Activated CD4-positive, alpha-beta T cell treated with anti-CD3 and anti-CD28 coated beads, Interleukin-2, amount 50 U/mL, for 1 hour (primary cell): ENCODE measurements at places on chromosomes 1 and 21.

GRCh38 chr1:245874942-245875580, 632.0 kb downstream of the SMYD3 start:
- DNase-seq: no peak

DNA sequence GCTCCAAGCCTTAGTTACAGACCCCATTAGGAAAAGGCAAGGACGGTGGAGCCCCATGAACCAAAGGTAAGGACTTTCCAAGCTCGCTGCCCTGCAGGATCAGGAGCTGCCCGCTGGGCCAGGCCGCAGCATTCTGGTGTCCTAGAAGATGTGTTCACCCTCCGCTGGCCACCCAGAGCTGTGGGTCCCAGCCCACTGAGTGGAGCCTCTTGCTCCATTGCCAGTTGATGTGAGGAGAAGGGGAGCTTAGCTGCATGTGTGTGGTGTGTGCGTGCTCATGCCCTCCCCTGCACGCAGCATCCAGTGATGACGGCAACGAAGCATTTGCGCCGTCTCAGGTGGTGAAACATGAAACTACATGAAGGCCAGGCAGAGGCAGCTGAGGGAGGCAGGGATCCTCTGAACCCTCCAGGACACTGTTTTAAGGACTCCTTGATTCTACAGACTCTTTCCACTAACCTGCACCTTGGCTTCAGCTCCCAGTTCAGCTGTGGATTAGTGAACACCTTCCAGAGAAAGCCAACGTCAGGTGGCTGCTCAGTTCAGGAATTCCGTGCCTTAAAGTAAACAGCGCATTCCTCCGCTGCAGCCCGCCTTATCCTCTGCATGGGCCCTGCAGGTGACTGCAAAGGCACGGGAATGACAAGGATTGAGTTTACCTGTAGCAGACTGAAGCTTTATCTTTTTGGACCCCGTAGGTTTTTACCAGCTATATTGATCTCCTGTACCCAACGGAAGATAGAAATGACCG, 48.7 kb downstream of the SMYD2 start:
- DNase-seq: no peak

DNA sequence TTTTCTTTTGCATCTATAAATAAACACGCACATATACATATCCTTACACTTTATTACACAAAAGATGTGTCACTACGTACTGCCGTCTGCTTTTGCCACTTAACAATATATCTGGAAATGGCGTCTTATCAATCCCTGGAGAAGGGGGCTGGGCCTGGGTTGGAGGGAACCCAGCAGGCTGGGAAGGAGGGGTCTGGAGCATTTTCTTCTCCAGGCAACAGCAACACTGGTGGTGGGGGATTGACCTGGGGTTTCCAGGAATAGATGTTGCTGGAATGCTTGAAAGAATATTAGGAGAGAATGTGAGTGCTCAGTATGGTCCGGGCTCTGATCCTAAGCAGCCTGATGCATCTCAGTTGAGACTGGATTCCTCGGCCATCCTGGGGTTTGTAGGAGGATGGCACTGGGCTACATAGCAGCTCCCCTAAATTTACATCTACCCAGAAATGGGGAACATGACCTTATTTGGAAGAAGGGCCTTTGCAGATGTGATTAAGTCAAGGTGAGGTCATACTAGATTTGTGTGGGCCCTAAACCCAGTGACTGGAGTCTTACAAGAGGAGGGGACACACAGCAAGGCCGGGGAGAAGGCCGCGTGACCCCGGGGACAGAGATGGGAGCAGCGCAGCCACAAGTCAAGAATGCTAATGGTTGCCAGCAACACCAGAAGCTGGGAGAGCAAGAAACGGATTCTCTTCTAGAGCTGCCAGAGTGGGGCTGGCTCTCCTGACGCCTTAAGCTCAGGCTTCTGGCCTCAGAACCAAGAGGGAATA, 98.6 kb downstream of the SIK1 start:
- DNase-seq: no peak

GRCh38 chr1:115755456-115756370, 12.8 kb downstream of the CASQ2 start:
- no peak for DNase-seq

DNA sequence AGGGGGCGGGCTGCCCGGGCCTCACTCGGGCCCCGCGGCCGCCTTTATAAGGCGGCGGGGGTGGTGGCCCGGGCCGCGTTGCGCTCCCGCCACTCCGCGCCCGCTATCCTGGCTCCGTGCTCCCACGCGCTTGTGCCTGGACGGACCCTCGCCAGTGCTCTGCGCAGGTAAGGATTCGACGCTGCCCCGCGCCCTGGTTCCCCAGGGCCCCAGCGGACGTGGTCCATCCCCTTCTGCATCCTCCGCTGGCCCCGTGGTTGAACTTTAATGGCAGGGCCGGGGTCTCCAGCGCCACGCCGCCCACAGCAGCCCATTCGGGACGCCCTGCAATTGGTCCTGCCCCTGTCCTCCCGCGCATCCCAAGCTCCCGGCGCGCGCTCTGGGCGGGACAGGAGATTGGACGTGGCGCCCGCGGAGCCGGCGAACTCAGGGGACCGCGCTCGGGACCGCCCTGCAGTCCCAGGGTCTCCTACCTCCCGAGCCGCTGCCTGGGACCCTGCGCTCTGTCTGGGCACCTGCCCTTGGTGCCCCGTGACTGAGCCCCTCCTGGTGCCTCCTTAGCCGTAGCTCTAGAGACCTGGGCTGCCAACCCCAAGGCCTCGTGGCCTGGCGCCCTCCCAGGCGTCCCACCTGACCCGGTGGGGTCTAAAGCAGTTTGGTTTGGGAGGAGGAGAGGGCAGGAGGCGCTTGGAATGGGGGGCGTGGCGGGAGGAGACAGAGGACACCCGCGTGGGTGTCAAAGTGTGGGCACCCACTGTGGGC, at the start of gene ALPL:
ALPL (plus strand) TSS at position 73 of the 762 bp plus-strand sequence. CDS start 44,659 bp downstream, outside the sequence.
- DNase-seq: no peak

DNA sequence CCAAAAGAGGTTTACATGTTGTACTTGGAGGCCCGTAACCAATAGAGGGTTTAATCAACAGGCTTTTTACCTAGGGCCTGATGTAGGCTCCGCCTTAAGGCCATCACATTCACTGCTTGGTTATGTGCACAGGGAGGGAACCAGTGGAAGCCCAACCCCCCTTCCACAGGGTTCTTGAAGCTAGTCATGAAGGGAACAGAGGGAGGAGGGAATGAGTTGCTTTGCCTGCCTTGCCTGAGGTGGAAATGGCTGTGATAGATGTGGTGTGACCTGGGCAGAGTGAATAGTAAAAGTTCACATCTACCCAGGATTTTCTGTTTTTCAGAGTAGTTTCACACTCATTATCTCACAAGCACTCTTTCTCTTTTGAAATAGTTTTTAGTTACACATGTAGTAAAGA, 215.1 kb downstream of the ST6GALNAC3 start:
- DNase-seq: no peak

DNA sequence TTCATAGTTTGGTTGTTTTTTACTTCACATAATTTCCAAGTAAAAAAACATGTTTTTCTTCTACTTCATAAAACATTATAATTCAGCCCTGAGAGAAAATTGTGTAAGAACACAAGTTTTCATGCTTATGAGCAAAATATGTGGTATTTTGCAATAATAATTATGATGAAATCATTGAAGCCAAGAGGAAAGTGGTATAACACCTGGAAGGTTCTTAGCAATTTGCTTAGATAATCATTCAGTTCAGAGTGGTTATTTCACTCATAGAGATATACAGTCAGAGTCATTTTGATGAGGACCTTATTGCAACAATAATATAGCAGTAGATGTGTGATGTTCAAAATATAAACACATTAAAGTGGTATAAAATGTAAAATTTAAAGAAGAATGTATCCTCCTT, 94.5 kb downstream of the PLPPR4 start:
- no peak for DNase-seq

DNA sequence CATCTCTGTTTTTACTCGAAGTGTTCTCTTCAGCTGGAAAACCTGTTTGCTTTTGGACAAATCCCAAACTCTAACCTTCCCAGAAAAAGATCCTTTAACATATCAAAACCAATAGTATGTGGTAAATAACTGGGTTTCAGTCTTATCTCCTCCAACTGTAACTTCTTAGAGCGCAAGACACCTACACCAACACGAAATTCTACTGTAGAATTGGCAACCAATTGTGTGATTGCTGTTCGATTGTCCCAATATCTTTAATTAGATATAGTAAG, 5.8 kb upstream of the MPZL1 start:
- no peak for DNase-seq

- no peak for DNase-seq
Measured at GRCh38 chr1:183126000-183126366, 60.1 kb upstream of the LAMC2 start.

DNA sequence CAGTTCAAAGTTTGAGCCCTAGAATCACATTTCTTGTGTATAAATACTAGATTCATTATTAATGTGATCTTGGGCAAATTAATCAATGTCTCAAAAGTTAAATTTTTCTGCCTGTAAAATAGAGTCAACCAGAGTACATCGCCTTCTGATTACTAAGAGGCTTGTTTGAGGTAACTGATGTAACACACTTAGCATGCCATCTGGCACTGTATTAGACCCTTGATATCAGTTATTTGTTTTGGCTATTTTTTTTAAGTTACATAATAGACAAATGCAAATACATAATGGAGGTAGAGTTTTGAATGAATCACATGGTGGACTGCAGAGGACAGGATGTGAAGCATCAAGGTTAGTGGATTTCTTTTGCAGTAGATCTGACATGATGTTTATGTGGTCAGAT, 298.4 kb downstream of the ADGRL2 start:
- no peak for DNase-seq

DNA sequence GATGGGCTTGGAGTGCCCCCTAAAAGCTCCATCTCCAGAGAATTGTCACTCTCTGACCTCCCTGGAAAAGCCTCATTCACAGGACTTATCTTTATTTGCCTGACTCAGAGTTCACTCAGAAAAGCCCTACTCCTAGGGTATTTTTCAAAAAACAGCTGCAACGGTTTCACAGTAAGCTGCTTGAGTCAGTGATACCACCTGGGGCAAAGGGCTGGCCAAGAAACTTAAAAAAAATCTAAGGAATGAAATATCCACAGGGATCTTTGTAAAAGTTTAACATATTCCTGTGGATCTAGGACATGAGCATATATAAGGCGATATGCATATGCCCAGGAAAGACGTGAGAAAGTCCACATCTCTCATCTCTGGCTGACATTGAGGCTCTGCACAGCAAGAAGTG, 33.8 kb upstream of the TSPAN2 start:
- DNase-seq: no peak

GRCh38 chr1:224541901-224542630, 74.1 kb upstream of the CNIH3 start:
- DNase-seq: no peak

DNA sequence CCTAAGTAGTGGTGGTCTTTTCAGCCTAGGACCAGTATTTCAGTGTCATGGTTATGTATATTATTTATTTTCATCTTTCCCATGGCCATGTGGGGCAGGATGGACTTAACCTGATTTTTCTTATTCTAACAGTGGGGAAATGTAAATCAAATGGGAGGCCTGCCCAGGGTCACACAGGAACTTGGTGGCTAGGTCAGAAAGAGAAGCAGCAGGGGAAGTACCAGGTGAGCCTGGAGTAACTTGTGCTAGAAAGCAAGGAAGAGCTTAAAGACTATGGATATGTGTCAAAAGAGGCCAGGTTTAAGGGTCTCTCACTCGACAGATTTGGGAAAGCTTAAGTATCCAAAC, 936 bp downstream of the ZFP69B start:
- no peak for DNase-seq

- no peak for DNase-seq
Measured at GRCh38 chr1:17574516-17574915, 35.0 kb downstream of the ARHGEF10L start.

GRCh38 chr1:182671750-182672486, 12.5 kb downstream of the RGS8 start:
- no peak for DNase-seq

- DNase-seq: no peak
Measured at GRCh38 chr21:14583629-14584255, 37.6 kb upstream of the SAMSN1 start.

- no peak for DNase-seq
Measured at GRCh38 chr1:162629077-162629627, 3.1 kb upstream of the DDR2 start.

GRCh38 chr1:19750882-19751276, 48.8 kb downstream of the TMCO4 start:
- no peak for DNase-seq

- DNase-seq: no peak
Measured at GRCh38 chr1:17791055-17791390, 35.9 kb downstream of the ACTL8 start.

GRCh38 chr1:201751872-201752271, 77.1 kb upstream of the IPO9 start:
- no peak for DNase-seq

- no peak for DNase-seq
Measured at GRCh38 chr21:38822778-38823238, 17.1 kb downstream of the ETS2 start.

GRCh38 chr1:154842635-154843034, 27.4 kb downstream of the KCNN3 start:
- DNase-seq: no peak

DNA sequence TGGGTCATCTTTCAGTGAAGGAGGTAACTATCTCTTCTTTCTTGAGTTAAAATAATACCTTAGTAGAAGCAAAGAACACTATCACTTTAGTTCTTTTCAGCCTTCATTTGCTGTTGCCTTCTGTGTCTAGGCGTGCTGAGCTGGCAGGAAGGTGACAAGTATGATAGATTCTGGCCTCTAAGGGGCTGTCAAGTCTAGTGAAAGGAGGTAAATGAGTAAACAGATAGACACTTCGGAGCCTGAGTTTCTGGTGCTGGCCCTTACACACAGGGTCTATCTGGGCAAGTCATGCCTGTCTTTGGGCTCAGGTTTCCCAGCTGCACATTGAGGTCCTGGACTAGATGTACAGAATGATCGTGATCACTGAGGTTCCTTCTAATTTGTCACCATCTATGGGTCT, 89.3 kb downstream of the ROR1 start:
- no peak for DNase-seq

- no peak for DNase-seq
Measured at GRCh38 chr21:14452031-14452726, 69.2 kb upstream of the HSPA13 start.

- no peak for DNase-seq
Measured at GRCh38 chr1:242787968-242788367, 263.5 kb upstream of the PLD5 start.

DNA sequence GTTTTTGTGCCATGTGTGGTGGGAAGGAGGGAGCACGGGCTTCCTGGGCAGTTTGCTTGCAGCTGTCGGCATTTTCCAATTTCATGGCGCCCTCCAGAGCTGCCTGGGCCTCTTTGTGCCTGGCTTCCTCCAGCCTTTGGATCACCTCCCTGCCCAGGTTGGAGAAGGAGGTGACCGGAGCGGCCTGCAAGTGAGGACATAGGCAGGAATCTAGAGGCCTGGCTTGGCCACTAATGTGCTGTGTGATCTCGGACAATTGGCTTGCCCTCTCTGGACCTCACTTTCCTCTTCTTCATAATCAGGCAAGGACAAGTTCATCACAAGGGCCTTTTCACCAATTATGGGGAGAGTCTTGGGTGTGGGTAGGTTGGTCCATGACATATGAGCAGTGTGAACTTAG, 245.1 kb downstream of the MATN1 start:
- DNase-seq: no peak
